Left lung (tissue), 14 donors: ENCODE measurements at places on chromosomes 2 and 18. TPM values are rescaled to one million over a fixed set of nuclear protein-coding genes. Genes with fewer than 3 reads are reported as not detected.

- DNase-seq, result no peak
Measured at GRCh38 chr2:95057535-95058370, 32.2 kb downstream of the MAL start.

DNA sequence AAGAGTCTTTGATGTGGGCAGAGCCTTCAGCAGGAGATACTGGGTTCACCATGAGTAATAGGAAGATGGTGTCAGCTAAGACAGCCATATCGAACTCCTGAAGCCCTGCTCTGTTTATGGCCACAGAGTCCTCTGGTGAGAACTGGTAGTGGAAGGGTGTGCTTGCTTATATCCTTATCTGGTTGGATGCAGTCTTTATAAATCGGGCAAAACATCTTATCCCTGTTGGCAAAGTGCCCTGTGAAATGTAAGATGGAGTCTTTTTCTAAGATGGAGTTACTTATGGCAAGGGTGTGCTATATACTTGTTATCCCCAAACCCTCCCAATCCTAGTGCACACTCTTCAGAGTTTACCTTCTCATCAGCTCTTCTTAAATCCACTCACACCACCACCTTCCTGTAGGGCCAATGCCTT lies 190.8 kb upstream of the PARD3B start:
- DNase-seq, result no peak

- no peak for DNase-seq
Measured at GRCh38 chr2:47127862-47128543, 27.1 kb downstream of the STPG4 start.

DNA sequence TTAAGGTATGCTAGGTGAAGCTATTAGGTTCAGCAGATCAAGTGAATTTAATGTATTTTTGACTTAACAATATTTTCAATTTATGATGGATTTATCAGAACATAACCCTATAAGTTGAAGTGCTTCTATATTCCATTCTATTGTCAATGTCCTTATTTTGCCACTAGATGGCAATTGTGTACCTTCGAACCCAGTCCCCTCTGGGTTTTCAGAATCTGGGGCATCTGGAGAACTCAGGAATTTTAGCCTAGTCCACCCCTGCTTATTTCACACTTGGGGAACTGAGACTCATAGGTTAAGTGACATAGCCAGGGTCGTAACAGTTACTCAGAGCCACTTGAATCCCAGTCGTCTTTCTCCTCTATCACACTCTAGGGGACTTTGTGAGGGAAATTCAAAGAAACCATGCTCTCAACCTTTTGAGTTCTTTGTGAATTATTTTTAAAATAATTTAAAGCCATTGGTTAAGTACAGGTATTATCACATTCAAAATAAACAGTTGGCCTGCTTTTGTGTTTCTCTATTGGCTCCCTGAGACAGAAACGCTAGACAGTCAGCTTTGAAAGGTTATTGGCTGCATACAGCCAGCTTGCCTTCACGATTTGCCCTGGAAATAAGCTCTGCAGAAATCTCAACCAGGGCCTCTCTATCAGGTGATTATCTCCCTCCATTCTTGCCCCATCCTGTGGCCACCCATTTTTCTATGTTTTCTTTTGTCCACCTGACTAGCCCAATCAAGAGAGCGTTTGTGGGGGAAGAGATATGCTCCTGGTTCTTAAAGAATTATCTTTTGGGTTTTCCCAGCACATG lies 145.0 kb downstream of the TTC27 start:
- peak; percentile 58 for DNase-seq

GRCh38 chr18:10398571-10398970 lies 55.9 kb upstream of the APCDD1 start:
- DNase-seq, result no peak

DNA sequence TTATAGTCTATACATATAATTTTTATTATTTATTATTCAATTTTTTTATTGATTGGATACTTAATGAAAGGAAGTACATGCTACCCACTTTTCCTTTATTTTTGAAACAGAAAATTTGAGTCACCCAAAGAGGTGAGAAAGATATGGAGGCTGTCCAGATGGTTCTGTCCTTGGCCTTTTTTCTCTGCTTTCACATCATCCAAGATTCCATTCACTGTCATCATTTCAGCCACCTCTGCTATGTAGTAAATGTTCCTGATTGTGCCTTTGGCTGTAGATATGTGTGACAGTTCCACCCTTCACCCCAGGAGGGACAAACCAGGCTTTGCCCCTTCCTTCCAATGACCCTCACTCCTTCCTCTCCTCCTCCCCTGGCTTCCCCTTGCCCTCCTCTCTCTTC lies 675.7 kb upstream of the ID2 start:
- DNase-seq, result no peak

GRCh38 chr2:86087936-86088850 lies 17.5 kb downstream of the POLR1A start:
- DNase-seq, result no peak

The EML6 gene
- 1.3 TPM for total RNA-seq

GRCh38 chr2:212891580-212891979 lies 259.8 kb downstream of the IKZF2 start:
- DNase-seq, result no peak

- no peak for DNase-seq
Measured at GRCh38 chr18:59665057-59666006, 31.9 kb downstream of the CCBE1 start.

- no peak for DNase-seq
Measured at GRCh38 chr2:208274748-208275147, 8.7 kb downstream of the PIKFYVE start.
